ENCODE measurements at places on chromosomes 4 and X. TPM values are rescaled to one million over a fixed set of nuclear protein-coding genes. Genes with fewer than 3 reads are reported as not detected.

Gene ARMCX5
- 11.3 TPM for total RNA-seq

Gene CT45A9
- total RNA-seq: not detected

Gene HHIP
- 172 TPM for total RNA-seq

DNA sequence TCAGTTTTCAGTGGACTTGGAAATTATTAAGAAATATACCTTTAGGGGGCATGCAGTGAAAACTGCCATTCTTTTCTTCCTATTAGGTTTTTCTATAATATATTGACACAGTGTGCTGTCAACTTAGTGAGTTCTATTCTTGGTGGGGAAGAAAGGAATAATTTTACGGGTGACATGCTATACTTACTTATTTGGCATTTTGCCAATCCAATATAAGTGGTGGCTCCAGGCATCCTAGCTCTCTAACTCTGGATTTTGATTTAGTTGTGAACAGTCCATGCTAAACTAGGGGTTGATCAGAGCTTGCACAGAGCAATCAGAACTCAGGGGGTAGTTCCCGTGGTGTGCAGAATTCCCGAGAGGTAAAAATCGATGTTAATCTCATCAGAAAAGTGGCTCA, 277.7 kb upstream of the FTHL17 start:
- no peaks in the 10 kb centered on the region for H3K4me1 ChIP-seq
- no peak overlapping the region for H3K27ac ChIP-seq
- DNase-seq: no peak
- H3K36me3 ChIP-seq: no peaks in the 10 kb centered on the region
- H3K4me3 ChIP-seq: no peak overlapping the region
- H3K27me3 ChIP-seq: no peaks in the 10 kb centered on the region

DNA sequence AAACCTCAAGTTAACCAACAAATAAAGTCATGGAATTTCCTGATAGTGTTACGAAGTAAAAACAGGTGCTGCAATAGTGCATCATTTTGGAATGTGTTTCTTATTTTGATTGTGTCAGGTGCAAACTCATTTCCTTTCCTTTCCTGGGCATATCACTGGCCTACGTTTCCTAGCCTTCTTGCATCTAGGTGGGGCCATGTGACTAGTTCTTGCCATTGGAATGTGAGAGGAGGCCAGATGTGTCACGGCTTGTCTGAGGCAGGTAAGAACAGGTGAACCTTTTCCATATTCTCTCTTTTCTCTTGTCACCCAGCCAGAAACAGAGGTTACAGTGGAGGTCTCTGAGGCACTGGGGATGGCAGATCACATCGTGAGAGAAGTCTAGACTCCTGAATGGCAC, 868.0 kb downstream of the RPA4 start:
- H3K36me3 ChIP-seq: no peaks in the 10 kb centered on the region
- no peak overlapping the region for H3K27ac ChIP-seq
- H3K4me1 ChIP-seq: no peaks in the 10 kb centered on the region

DNA sequence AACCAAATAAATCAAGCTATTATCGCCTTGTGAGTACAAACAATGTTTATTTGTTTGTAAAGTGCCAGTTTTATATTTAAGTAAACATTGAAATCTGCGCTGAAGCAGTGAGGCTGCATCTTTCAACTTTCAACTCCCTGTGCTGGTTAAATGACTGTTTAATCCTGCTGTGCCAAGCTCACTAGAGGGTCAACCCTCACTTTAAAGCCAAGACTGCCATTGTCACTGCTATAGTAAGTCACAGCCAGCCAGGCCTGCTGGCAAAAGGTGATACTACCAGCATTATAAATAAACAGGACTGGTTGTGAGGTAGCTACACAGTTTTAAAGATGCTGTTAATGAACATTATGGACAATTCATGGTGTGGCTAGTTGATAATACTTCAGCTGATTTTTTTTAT, 34.6 kb downstream of the EFHC2 start:
- H3K27me3 ChIP-seq: no peaks in the 10 kb centered on the region
- DNase-seq: no peak
- no peaks in the 10 kb centered on the region for H3K4me1 ChIP-seq
- no peaks in the 10 kb centered on the region for H3K36me3 ChIP-seq
- H3K27ac ChIP-seq: no peak overlapping the region

- no peak overlapping the region for H3K27ac ChIP-seq
- DNase-seq: no peak
- no peaks in the 10 kb centered on the region for H3K27me3 ChIP-seq
- H3K4me1 ChIP-seq: no peaks in the 10 kb centered on the region
Measured at GRCh38 chrX:149527705-149528104, 13.1 kb upstream of the EOLA1 start.

- H3K36me3 ChIP-seq: no peaks in the 10 kb centered on the region
- no peak overlapping the region for H3K27ac ChIP-seq
- H3K27me3 ChIP-seq: no peaks in the 10 kb centered on the region
- H3K4me3 ChIP-seq: no peak overlapping the region
- H3K4me1 ChIP-seq: no peaks in the 10 kb centered on the region
Measured at GRCh38 chr4:103634236-103634635, 85.5 kb downstream of the TACR3 start.

GRCh38 chr4:74618166-74618565, 173.2 kb downstream of the AREG start:
- H3K27me3 ChIP-seq: no peaks in the 10 kb centered on the region
- peaks cover 19% of the 10 kb centered on the region for H3K4me1 ChIP-seq
- no peaks in the 10 kb centered on the region for H3K36me3 ChIP-seq
- DNase-seq: no peak
- H3K27ac ChIP-seq: no peak overlapping the region

DNA sequence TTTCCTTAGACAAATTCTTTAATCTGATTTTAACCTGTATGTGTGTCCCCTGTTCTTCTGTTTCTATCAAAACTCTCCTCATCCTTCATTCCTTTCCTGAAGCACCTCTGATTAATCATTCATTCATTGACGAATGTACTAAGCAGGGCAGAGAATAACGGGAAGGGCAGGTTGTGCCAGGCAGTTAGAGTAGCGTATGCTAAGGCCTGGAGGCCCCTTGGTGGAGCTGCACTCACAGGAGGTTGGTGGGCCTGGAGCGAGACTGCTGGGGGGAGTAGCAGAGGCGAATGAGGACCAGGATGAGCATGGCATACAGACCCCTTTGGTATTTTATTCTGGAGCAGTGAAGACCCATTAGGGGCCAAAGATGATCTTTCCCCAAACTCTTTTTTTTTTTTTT, 22.5 kb downstream of the PTTG2 start:
- no peak for DNase-seq
- H3K4me3 ChIP-seq: no peak overlapping the region
- peaks cover 29% of the 10 kb centered on the region for H3K4me1 ChIP-seq
